ENCODE measurements at places on chromosomes 2 and 18.

DNA sequence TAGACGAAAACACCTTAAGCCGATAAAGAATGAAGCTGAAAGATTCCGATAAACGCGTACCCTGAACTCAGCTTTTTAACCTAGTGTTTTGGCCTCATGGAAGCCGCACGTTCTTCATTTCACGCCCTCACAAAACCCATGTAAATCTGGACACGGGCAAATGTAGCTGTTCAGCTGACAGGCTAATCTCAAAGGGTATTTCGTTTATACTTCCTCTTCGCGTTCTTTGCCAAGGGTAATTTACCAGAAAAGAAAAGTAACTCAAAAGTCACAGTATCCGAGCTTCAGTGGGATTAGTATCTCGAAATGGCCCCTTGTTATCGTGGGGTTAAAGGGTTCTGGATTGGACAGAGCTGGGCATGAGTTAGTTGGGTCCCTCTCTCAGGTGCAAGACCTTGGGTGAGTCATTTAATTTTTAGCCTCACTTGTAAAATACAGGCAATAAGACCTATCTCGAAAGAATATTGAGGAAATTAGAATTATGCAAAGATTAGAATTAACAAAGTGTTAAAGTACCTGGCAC is 22.0 kb upstream of the STPG4 start:
- no peaks in the 10 kb centered on the region for H3K36me3 ChIP-seq
- no peak for DNase-seq
- H3K27ac ChIP-seq, result peak overlapping the region; percentile 98
- no peaks in the 10 kb centered on the region for H3K27me3 ChIP-seq

- H3K4me3 ChIP-seq, result no peak overlapping the region
- no peaks in the 10 kb centered on the region for H3K36me3 ChIP-seq
- DNase-seq, result peak; percentile 23
- no peak overlapping the region for H3K27ac ChIP-seq
- no peaks in the 10 kb centered on the region for H3K27me3 ChIP-seq
These were observed 27.1 kb downstream of the RRM2 start for GRCh38 chr2:10149635-10150034.

GRCh38 chr2:156935616-156936015 is 321.9 kb upstream of the GALNT5 start:
- no peaks in the 10 kb centered on the region for H3K36me3 ChIP-seq
- DNase-seq, result no peak
- H3K27me3 ChIP-seq, result no peaks in the 10 kb centered on the region
- no peak overlapping the region for H3K27ac ChIP-seq
- H3K4me1 ChIP-seq, result no peaks in the 10 kb centered on the region

DNA sequence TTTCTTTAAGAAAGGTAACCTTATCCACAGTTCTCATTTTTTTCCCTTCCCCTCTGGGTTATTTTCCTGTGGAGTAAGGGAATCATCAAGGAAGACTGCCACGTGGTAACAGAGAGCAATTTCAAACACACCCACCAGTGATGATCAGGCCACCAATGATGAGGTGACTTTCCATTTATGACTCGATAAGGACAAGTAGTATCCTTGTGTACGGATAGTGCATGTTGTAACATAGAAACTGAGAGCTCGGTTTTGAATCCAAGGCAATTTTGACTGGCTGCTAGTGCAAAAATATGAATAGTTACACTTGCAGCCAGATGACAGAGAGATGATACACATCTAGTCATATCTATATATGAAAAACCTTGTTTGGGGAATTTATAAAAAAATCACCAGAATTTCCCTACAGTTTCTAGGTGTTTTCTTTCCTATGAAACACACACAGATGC is 143.6 kb upstream of the TCF4 start:
- H3K4me3 ChIP-seq, result no peak overlapping the region
- no peak overlapping the region for H3K27ac ChIP-seq
- no peaks in the 10 kb centered on the region for H3K36me3 ChIP-seq
- no peak for DNase-seq

GRCh38 chr2:234768608-234769196 is 183.1 kb upstream of the SH3BP4 start:
- no peak overlapping the region for H3K4me3 ChIP-seq
- no peaks in the 10 kb centered on the region for H3K4me1 ChIP-seq
- DNase-seq, result no peak
- H3K36me3 ChIP-seq, result no peaks in the 10 kb centered on the region
- H3K27me3 ChIP-seq, result no peaks in the 10 kb centered on the region

Measured in spleen (tissue), 13 donors.